ENCODE measurements at places on chromosomes 1 and 21.

DNA sequence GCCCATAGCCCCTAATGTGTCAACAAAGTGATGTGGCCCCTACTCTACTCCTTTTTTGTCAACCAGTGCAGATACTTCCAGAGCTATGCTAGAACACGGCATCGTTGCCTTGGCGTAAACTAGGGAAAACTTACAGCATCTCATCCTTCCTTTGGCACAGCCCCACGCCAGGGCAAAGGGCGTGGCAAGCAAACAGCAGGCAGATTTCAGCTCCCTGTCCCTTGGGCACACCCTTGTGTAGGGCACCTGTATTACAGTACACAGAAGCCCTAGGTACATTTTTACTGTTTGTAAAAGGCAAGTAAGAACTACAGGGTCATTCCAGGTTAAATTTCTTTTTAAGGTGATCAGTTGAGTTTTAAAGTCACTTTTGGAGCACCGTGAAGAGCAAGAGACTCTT, 29.3 kb downstream of the PRDX6 start:
- no peak for DNase-seq

DNA sequence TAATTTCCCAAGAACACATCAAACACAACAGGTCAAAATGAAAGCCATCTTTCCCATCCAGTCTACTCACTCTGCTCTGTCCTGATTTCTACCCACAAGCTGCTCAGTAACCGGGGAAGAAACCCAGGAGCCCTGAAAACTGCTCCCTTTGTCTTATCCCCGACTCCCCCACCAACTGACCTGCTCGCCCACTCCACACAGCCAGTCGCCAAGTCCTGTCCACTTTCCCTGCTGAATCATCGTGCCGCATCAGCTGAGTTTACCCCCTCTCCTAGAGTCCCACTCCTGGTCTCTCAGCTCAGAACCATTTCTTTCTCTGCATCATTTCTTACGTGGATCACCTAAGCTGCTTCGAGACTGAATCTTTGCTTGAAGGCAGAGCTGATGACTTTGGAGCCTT, 11.2 kb upstream of the RCAN1 start:
- no peak for DNase-seq

- peak; percentile 64 for DNase-seq
Measured at GRCh38 chr1:151156515-151156819, at the start of gene TNFAIP8L2. TNFAIP8L2 (plus strand) TSS chr1:151156649; CDS start chr1:151158698, 2,049 bp downstream.

DNA sequence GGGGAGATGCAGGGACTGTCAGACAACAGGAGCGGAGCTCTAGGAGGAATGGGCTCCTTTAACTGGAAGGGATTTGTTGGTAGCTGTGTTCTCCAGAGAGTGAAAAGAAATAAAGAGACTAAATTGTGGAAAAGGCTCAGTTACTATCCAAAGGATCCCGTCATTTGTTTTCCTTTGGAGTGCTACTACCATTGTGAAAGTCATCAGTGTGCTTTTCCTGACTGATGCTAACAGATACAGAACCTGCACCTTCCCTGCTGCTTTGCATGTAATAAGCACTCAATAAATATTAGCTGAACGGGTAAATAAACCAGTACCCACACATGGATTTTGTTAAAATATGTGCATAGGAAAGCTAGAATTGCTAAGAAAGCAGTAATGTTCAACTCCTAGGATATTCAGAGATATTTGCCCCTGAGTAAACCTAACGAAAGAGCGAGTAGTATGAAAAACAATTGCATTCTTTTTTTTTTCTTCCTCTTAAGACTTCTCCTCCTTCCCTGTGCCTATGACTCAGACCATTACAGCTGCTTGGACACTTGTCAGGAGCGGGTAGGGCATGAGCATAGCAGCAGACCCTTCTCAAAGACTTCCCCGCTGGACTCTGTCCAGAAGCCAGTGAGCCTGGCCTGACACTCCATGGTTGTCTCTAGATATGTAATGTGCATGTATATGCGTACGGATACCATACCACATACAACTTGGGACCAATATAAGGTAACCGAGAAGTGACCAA, 41.7 kb downstream of the PTGFRN start:
- DNase-seq = no peak

- DNase-seq = no peak
Measured at GRCh38 chr1:152167835-152168534, 9.0 kb upstream of the RPTN start.

- DNase-seq = no peak
Measured at GRCh38 chr1:48221122-48221521, 1.4 kb upstream of the SLC5A9 start.

DNA sequence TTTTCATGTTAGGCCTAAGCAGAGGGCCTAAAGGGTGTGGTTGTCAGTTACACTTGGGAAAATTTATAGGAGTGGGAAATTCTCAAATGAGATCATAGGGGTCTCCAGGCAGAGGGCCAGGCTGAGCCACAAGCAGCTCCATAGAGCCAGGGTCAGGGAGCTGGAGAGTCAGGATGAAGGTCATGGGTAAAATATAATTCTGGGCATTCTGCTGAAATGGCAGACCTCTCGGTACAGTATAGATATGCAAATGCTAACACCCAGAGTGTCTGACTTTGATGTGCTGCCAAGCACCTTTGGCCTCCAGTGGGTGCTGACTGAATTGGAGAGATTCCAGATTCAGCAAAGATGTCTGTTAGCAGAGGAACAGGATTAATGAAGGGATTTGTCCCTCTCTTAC, 40.1 kb downstream of the DNM3 start:
- DNase-seq = no peak

- DNase-seq = no peak
Measured at GRCh38 chr21:27693376-27693775, 726.5 kb upstream of the ADAMTS5 start.
